ENCODE measurements at places on chromosomes 1 and 21. TPM values are rescaled to one million over a fixed set of nuclear protein-coding genes. Genes with fewer than 3 reads are reported as not detected.

The FCRL5 gene
- total RNA-seq: not detected

The CACYBP gene
- total RNA-seq: 234 TPM

The PIAS3 gene
- total RNA-seq: 21.7 TPM

The SNAPIN gene
- 35.0 TPM for total RNA-seq

The CFHR5 gene
- not detected for total RNA-seq

The RGS16 gene
- total RNA-seq: 6.9 TPM

The NTNG1 gene
- not detected for total RNA-seq

The ADAM30 gene
- not detected for total RNA-seq

All from activated CD4-positive, alpha-beta memory T cell treated with anti-CD3 and anti-CD28 coated beads, Interleukin-2, amount 10 ng/mL, durations not matched to agents 7 days and 5 days (primary cell).